SJSA1 (cell line): ENCODE measurements at places on chromosomes 3 and 15. TPM values are rescaled to one million over a fixed set of nuclear protein-coding genes. Genes with fewer than 3 reads are reported as not detected.
A peak's percentile ranks its signal among the peaks of the same experiment; 100 is the strongest.

DNA sequence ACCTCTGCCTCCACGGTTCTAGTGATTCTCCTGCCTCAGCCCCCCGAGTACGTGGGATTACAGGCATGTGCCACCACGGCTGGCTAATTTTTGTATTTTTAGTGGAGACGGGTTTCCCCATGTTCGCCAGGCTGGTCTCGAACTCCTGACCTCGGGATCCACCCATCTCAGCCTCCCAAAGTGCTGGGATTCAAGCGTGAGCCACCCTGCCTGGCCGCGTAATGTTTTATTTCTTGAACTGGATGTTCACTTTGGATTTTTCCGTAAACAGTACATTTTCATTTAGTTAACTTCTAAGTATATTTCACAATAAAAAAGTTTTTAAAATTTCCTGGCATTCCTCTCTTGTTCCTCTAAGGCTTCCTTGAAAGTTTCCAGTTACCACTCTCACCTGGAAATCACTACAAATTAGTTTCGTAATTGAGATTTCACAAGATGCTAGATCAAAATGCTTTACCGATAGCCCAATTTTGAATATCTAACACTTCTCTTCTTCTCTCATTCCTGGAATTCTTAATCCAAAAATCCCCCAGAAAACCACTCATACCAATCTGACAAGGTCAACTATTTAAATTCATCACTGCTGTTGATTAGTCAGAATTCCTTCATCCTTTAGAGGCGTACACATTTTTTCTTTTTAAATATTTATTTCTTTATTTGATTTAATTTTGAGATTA, 44.7 kb upstream of the INO80 start:
- no peak for DNase-seq

- no peak for DNase-seq
These were observed 206.8 kb upstream of the STRIT1 start for GRCh38 chr3:155500194-155500818.

GRCh38 chr15:69067296-69067695, 52.8 kb downstream of the NOX5 start:
- DNase-seq, result no peak

DNA sequence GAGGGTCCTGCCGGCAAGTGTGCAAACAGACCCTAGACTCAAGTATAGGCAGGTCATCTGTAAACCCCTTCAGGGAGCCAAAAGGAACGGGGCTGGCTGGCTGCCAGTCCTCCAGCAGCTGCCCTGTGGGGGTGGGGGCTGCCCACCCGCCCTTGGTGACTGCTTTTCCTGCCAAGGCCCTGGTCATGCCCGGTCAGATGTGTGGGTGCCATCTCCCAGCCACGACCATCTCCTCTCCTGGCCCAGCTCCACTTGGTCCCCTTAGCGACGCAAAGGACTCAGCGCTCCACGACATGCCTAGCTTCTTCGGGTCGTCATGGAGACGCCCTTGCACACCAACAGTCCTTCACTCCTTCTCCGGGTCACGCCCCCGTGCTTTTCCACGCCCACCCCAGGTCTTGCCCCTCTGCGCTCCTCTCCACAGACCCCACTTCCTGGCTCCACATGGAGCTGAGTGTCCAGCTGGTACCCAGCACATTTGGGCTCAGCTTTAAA, 2.4 kb downstream of the MUC4 start:
- no peak for DNase-seq

Gene HTR3E
- not detected in 2 replicates for total RNA-seq

Gene MESP1
- 0.26 TPM in 1 of 2 replicates, not detected in the other for total RNA-seq

DNA sequence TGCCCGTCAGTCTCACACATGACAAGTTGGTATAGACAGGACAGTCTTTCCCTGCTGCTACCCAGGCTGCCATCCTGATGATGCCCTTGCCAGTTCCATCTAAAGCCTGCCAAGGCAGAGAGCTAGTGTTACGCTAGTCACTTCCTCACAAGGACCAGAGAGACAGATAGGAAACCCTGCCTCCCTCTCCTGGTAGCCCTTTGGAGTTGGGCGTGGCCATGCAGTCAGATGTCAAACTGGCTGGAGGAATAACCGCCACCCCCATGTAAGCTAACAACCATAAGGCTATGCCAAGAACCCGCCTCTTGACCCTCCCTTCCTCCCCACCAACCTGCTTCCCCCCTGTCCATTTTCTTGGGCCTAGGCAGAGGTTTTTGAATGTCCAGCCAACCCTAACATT, 2.8 kb downstream of the TMEM115 start:
- no peak for DNase-seq

Gene AP3B2
- total RNA-seq, result 0.11 TPM in 1 of 2 replicates, not detected in the other

Gene POC1A
- 12.8 and 14.2 TPM in 2 replicates for total RNA-seq

DNA sequence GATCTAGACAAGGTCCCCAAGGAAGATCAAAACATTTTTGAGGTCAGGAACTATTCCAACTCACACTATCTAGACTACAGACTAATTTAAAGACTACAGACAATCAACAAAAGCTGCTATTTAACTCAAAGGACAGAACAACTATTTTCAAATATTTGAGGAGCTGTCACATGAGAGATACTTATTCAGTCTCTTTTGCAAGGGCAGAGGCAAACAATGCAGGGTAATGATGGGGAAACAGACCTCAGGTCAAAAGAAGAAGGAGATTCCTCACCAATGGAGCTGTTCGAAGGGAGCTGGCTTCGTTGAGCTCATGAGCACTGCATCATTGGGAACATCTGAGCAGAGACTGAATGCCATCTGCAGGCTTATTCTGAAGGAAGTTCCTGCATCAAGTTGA, 231.9 kb downstream of the DTWD1 start:
- no peak for DNase-seq

Gene HHATL
- not detected in 2 replicates for total RNA-seq

Gene PCNP
- total RNA-seq, result 65.0 and 87.8 TPM in 2 replicates

Gene ADGRG7
- total RNA-seq, result not detected in 2 replicates

DNA sequence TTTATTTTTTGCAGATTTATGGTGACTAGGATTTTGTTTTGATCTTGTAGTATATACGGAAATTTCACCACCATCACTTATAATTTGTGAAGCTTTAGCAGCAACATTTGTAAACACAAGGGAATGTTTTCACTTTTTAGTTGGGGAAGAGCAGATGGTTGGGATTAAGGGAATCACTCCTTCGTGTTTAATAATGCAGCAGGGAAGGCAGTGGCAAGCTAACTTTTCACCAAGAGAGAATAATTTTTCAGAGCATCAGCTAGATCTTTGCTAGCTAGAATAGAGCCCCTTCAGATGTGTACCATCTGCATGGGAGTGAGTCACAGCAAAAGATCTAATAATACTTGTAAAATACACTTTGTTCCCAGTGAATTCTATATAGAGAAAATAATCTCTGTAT, 632.7 kb downstream of the CADM2 start:
- no peak for DNase-seq

Gene SRGAP3
- 0.24 and 0.78 TPM in 2 replicates for total RNA-seq

DNA sequence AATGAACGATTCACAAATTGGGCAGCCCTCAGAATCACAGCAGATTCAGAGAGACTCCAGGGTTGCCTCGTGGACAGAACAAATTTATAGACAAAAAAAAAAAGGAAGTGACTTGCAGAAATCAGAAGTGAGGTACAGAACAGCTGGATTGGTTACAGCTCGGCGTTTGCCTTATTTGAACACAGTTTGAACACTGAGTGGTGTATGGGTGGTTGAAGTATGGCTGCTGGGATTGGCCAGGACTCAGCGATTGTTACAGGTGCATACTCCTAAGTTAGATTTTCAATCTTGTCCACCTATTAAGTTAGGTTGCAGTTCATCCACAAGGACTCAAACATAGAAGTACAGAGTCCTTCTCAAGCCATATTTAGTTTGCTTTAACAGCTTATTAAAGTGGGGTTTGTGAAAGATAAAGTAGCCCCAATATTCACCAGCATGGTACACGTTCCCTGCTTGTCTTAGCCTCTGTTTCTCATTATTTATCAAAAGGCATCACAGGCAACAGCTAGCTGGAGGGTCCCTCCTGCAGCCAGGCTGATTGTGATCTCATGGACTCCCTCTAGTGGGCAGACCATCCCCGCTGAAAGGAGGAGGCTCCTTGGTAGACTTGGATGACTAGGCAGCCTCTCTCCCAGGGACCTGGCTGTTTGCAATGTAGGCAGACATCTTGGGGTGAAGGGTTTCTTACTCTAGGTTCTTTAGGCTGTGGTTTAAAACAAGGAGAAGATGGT, 17.6 kb upstream of the ALDH1L1 start:
- peak; percentile 59 for DNase-seq

DNA sequence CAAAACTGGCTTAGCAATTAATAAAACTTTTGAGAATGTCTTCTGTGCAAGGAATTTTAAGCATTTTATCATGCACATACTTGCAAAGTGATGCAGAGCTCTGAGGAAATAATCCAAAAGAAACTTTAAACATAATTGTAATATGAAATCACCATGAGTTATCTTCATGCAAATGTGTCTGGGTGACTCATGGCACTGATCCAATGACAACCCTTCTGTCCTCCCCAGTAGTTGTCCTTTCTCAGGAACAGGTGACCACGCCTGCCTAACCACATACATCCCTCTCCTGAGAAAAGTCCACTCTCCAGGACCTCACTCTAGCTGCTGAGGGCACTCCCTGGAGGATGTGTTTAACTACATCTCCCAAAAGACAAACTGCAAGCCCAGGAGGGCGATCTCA, 530.6 kb upstream of the IL12A start:
- DNase-seq, result peak; percentile 65

Gene EXD1
- not detected in 2 replicates for total RNA-seq

GRCh38 chr3:181564222-181564621, 147.5 kb upstream of the SOX2 start:
- no peak for DNase-seq

DNA sequence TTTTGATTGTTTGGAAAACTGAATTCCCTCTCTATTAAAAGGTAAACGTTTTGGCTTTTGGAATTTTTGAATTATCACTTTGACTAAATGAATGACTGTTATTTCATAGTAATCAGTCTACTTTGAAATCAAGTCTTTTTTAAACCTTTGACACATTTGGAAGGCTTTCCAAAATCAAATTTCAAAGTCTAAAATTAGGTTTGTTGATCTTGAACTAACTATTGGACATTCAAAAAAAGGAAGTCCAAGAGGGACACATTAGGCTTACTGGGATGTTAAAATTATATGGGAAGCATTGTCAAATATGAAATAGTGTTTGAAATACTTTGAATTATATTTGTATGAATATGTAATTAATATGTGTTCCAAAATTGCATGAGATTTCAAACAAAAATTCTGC, 45.2 kb upstream of the AADACL2 start:
- DNase-seq, result no peak

DNA sequence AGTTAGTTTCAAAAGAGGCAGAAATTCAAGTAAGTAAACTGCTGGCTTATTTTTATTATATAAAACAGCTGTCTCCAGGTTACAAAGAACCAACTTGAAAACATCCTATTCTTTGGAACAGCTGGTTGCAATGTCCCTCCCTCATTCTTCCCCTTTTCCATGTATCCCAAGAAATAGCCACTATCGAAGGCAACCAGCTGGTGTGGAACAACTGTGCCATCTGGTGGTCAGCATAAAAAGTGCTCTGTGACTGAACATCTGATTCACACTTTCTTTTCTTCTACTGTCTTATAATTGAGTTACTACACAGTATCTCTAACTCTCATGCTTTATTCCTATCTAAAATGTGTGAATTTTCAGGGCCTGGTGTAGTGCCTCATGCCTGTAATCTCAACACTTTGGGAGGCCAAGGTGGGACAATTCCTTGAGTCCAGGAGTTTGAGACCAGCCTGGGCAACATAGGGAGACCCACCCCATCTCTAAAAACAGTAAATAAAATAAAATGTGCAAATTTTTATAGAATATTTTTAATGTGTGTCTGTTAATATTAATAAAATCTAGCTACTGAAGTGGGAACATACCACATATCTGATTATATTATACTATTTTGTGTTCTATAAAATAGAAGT, 9.6 kb downstream of the OSBPL11 start:
- DNase-seq, result peak; percentile 60
